ENCODE measurements at places on chromosomes 2 and 18.
A peak's percentile ranks its signal among the peaks of the same experiment; 100 is the strongest.

GRCh38 chr2:143891879-143892308 lies 628.0 kb downstream of the ZEB2 start:
- no peak for DNase-seq

- DNase-seq, result no peak
These were observed 36.2 kb downstream of the TNFRSF11A start for GRCh38 chr18:62361288-62361687.

- peak; percentile 12 for DNase-seq
These were observed 171.8 kb downstream of the ASXL3 start for GRCh38 chr18:33749834-33750233.

GRCh38 chr2:55705027-55705653 lies 11.5 kb upstream of the PNPT1 start:
- DNase-seq, result no peak

- DNase-seq, result no peak
These were observed 26.0 kb upstream of the SP3 start for GRCh38 chr2:173990970-173991819.

DNA sequence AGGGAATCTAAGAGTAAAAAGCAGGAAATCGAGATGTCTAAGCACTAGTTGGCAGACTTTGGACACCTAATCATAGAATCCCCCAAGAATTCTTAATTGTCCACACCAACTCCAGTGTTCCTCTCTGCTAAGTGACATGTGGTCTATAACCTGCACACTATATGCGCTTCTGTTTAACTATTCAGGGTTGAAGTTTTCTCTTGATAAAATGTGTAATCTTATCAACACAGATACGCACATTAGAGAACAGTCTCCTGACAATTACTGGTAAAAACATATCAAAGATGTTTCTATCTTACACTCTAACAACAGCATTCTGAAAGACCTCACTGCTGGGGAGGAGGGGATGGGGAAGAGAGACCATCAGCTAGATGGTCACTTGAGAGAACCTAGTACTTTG lies 3.9 kb downstream of the ABCB11 start:
- no peak for DNase-seq

DNA sequence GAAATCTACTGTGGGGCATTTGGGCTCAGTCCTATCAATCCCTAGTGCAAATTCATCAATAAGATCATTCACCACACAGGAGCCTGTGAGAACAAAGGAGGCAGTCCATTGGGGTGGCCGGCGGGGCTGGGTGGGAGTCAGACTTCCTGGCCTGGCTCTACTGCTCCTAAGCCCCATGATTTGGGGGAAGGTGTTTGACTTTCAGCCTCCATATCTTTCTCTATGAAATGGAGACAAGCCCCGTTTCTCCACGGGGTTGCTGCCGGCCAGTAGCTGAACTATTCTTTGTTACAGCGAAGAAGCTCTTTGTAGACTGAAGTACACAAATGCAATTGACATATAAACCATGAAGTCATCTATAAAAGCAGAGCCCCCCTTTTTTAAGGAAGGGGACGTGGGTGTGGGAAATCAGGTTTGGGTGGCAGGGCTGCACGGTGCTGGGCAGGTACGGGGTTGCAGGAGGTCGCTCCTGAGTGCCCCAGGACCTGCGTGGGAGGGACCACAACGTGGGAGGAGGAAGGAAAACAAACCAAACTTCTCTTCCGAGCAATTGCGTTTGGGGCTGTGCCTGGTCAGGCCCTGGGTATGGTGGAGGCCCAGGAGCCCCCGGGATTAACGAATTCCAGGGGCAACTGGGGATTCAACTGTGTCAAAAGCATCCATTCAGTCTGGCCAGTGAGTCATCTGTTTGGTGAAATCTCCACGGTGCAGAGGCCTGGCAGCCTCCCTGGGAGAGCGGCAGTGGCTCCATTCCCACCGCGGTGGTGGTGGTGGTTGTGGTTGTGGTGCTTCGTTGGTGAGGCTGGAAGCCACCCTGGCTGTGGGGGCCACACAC lies 18.2 kb downstream of the FBLN7 start:
- no peak for DNase-seq

GRCh38 chr2:99899882-99900281 lies 242.5 kb downstream of the AFF3 start:
- DNase-seq, result no peak

GRCh38 chr2:217228732-217229131 lies 368.9 kb upstream of the TNP1 start:
- no peak for DNase-seq

DNA sequence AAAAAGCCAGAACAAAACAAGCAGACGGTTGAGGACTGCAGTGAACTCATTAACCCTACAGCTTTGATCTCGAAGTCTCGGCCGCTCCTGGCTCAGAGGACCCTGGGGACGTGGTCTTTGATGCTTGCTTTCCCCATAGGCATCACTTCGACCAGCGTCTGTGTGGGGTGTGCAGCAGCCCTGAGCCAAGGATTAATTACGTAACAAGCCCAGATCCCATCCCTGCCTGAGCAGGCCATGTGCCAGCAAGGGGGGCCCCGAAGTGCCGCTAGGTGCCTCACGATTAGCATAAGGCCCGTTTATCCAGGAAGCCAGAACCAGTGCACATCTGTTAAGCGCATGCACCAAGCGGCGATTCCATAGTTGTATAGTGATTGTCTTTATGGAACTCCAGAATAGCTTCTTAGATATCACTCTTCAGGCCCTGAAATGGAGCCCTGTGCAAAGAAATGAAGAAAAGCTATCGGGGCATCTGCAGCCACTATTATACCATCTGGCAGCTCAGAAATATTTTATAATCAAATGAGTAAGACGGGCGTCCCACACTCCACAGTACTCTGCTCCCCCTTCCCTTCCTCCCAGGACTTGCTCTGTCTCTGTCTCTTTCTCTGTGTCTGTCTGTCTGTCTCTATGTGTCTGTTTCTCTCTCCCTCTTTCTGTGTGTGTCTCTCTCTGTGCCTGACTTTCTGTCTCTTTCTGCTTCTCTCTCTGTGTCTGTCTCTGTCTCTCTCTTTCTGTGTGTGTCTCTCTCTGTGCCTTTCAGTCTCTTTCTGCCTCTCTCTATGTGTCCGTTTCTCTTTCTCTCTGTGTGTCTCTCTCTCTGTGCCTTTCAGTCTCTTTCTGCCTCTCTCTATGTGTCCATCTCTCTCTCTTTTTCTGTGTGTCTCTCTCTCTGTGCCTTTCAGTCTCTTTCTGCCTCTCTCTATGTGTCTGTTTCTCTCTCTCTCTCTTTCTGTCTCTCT lies 41.7 kb downstream of the HPCAL1 start:
- DNase-seq, result no peak

GRCh38 chr2:10829299-10829698 lies 16.7 kb upstream of the PDIA6 start:
- no peak for DNase-seq

GRCh38 chr2:102514061-102514785 lies 41.2 kb downstream of the SLC9A4 start:
- no peak for DNase-seq

- no peak for DNase-seq
These were observed 34.5 kb upstream of the TSPYL6 start for GRCh38 chr2:54290356-54291025.

DNA sequence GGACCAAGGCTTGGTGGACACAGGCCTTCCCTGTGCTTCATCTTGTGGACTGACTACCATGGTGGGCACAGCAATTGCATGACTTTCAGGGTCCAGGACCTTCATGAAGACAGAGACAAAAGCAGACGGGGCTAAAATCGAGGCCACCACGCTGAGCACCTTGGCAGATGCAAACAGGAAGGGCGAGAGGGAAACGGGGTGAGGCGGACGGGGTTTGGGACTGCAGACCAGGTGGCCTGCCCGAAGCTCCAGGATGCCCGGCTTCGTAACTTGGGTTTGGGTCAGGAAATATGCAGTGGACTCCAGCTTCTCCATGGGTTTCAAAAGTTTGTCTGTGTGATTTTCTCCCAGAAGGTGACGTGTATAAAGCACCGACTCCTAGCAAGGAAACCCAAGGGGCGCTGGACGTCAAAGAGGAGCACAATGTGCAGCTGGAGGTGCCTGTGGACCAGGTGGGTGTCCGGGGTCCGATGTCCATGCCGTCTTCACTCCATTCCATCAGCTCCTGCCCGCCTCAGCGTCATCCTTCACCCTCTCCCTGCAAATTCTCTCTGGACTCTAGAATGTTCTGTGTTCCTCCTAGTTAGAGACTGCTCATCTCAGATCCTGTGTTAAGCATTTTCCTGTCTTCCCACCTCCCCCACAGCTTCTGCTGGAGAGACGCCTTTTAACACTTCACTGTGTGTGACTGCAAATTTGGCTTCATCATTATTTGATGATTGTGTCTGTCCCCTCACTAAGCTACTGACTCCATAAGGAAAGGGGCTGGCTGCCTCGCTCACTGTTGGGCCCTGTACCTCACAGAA lies 65.8 kb downstream of the DCDC2C start:
- DNase-seq, result no peak

DNA sequence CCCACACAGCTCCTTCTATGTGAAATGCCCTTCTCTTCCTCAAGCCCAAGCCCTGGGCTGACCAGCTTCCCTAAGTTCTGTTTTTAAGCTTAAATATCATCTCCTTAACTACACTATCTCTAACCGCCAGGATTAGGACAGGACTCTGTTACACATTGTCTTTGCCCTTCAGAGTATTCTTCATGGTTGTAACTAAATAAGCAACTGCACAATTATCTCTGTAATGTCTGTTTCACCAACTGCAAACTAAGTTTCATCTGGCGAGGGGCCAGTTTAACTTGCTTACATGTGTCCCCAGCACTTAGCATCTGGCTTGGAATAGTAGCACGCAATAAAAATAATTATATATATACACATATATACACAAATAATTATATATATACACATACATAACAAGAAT lies 1.1 kb upstream of the ERMN start:
- DNase-seq, result no peak

DNA sequence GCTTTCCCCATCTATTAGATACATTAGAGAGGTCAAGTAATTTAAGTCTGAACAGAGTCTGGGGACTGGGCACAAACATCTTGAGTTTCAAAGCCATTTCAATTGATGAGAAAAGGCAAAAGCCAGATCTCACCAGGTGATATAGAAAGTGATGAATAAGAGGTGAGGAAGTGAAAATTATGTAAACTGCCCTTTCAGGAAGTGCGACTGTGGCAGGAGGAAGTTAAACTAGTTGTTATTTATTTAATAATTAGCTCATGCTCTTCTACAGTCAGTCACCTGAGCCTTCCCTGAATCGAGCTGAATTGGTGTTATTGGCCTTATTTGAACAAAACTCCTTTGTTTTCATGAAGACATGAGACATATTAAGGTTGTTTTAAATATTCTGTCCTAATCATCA lies 115.1 kb downstream of the CDH20 start:
- no peak for DNase-seq

DNA sequence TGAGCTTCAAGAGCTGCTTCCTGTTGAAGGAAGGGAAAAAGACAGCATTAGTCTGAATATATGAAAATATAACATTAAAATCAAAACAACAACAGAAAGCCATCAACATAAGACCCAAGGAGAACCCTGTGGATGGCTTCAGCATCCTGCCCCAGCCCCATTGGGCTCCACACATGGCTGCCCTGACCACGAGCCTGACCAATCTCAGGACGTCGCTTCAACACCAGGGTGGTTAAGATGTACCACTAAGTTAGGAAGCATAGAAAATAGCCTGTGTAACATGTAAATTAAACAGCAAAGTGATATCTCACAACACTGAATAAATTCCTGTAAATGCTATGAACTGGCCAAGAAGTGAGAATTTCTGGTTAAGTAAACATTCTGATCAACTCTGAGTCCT lies 77.2 kb upstream of the CD226 start:
- no peak for DNase-seq

DNA sequence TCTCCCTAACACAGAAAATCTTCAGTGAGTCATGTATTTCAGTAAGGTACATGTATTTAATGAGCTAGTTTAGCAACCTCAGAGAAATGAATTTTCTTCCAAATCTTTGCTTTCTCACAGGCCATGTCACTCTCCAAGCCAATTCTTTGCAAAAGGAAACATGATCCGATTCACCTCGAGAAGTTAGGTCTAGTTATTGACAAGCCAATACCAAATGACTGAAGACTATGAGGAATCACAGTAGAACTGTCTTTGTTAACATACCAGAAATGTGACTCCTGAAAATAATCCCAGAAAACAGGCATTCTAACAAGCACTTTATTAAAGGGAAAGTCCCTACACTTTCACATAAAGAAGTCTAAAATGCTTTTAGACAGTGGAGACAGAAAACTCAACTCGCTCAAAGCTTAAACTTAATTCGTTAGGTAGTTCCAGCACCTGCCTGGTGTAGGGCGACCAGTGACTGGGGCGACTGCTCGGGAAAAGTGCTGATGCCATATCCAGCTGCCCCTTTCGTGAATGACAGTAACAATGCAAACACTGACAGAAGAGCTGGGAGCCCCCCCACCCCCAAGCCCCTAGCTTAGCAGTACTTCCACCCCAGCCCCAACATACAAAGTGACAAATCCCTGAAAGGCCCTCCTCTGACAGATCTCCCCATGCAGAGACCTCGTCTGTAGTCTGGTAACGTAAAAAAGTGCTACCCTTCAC lies 1.8 kb downstream of the MEMO1 start:
- DNase-seq, result peak; percentile 26

- DNase-seq, result no peak
These were observed 7.5 kb upstream of the HAAO start for GRCh38 chr2:42799881-42800280.

DNA sequence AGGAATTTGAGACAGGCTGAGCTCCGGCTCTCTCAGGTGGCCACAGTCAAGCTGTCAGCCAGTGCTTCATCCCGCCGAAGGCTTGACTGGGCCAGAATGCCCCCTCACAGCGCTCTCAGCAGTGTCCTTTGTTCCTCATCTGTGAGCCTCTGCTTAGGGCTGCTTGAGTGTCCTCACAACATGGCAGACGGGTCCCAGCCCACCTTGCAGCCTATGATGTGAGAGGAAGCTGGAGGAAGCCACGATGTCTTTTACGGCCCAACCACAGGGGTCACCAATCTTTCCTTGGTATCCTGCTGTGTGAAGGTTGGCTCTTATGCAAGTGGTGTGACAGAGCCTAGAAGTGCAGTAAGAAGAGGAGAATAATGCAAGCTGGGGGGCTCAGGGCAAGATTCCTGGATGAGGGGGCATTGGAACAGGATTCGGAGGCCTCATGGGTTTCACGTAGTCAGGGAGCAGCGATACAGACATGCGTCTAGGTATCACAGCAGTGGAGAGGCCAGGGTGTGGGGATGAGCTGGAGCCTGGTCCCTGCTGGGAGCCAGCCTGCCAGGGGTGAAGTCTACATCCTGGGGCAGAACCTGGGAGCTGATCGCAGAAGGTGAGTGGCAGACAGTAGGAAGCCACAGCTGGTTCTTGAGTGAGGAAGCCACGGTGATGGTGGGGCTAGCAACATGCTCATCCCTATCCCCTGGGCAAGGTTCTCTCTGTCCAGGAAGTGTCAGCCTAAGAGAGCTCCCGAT lies 234.1 kb downstream of the GLI2 start:
- DNase-seq, result no peak

DNA sequence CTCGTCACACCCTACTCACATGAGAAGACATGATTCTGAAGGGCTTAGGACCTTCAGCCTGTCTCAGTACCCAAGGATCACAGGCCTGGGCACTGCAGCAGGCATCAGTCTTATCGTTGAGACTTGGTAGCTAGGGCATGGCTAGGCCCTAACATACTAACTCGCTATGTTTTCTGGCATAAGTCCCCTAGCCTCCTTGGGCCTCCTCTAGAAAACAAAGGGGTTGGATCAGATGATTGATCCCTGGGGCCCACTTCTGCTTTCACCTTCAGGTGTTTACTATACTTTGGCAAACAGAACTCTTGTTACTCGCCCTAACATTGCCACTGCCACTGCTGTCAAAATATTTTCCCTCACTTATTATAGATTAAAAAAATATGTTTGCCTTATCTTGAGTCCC lies 44.2 kb downstream of the VSNL1 start:
- no peak for DNase-seq

- no peak for DNase-seq
These were observed 102.7 kb downstream of the DCC start for GRCh38 chr18:52442686-52443085.

- DNase-seq, result peak; percentile 82
These were observed 25.5 kb upstream of the YWHAQ start for GRCh38 chr2:9656270-9656766.
